ENCODE measurements at places on chromosomes 11 and 22. TPM values are rescaled to one million over a fixed set of nuclear protein-coding genes. Genes with fewer than 3 reads are reported as not detected.

DNA sequence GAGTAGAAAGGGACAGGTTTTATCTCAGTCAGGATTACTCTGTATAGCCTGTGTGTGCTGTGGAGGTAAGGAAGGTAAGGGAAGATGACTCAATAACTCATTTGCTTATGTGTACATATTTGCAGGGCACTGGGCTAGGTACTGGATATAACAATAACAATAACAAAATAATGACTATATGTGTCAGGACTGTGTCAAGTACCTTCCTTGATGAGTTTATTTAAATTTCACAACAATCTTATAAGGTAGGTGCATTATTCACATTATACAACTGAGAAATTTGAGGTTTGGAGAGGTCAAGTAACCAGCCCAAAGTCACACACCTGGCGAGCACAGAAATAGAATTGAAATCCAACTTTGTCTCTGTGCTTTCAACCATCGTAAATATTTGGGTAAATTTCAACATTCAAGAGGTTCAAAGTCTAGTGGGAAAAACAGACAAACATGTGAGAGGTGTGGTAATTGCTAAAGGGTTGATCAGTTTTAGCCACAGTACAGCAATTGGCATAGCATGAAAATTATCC, 131.8 kb downstream of the APIP start:
- H3K4me1 ChIP-seq: no peaks in the 10 kb centered on the region
- no peak overlapping the region for H3K4me3 ChIP-seq

GRCh38 chr22:47615051-47615450, 852.6 kb downstream of the TBC1D22A start:
- H3K36me3 ChIP-seq: no peaks in the 10 kb centered on the region
- no peak for DNase-seq
- H3K4me3 ChIP-seq: no peak overlapping the region
- no peak overlapping the region for H3K27ac ChIP-seq

- H3K4me3 ChIP-seq: no peak overlapping the region
- H3K4me1 ChIP-seq: no peaks in the 10 kb centered on the region
- no peak overlapping the region for H3K27ac ChIP-seq
- peaks cover 29% of the 10 kb centered on the region for H3K36me3 ChIP-seq
Measured at GRCh38 chr11:4134806-4135205, 40.2 kb downstream of the RRM1 start.

DNA sequence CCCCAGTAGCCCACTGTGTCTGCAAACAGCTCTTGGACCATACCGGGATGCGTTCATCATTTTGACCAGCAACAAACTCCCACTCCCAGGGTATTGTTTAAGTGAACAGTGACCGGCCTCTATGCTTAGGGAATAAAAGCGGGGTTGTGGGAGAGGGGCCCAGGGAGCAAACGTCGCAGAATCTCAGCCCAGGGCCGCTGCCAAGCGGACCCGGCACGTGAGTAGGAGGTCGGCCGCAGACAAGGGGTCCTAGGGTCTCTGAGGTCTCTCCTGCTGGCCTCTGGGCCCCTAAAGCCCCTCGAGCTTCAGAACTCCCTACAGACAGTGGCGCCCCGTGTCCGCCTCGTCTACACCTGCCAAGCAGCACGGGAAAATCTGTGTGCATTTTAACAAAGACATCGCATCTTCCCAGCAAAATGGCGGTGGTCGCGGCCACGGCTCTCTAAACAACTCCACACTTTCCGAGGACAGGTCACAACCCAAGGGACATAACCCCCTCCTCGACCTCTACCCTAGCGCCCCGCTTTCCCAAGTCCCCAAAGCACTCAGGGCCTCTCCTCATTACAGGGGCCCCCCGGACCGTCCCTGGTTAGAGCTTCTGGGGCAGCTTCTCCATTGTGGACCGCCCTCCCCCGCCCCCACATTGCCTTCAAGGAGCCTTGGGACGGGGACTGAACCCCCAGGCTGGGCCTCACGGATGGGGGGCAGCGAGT, 3.9 kb upstream of the GCAT start:
- H3K36me3 ChIP-seq: no peaks in the 10 kb centered on the region
- peaks cover 31% of the 10 kb centered on the region for H3K4me1 ChIP-seq
- peak; percentile 58 for DNase-seq
- H3K27me3 ChIP-seq: peaks cover 52% of the 10 kb centered on the region
- H3K27ac ChIP-seq: no peak overlapping the region
- H3K4me3 ChIP-seq: peak overlapping the region; percentile 81

DNA sequence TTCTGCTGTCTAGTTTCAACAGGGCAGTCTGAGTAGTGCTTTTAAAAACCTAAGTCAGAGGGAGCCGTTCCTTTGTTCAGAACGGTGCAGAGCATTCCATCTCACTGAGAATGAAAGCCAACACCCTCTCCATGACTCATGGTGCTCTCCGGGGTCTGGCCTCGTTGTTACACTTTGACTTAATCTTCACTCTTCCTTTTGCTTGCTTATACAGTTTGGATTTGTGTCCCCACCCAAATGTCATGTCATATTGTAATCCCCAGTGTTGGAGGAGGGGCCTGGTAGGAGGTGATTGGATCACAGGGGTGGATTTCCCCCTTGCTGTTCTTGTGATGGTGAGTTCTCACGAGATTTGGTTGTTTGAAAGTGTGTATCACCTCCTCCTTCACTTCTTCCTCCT, 292.2 kb downstream of the ST3GAL4 start:
- no peaks in the 10 kb centered on the region for H3K27me3 ChIP-seq
- peaks cover 10% of the 10 kb centered on the region for H3K4me1 ChIP-seq
- no peak overlapping the region for H3K27ac ChIP-seq

GRCh38 chr11:128790196-128790595, 76.9 kb downstream of the KCNJ1 start:
- no peak overlapping the region for H3K27ac ChIP-seq
- H3K36me3 ChIP-seq: no peaks in the 10 kb centered on the region
- H3K27me3 ChIP-seq: no peaks in the 10 kb centered on the region
- peaks cover 31% of the 10 kb centered on the region for H3K4me1 ChIP-seq
- peak; percentile 45 for DNase-seq
- no peak overlapping the region for H3K4me3 ChIP-seq

DNA sequence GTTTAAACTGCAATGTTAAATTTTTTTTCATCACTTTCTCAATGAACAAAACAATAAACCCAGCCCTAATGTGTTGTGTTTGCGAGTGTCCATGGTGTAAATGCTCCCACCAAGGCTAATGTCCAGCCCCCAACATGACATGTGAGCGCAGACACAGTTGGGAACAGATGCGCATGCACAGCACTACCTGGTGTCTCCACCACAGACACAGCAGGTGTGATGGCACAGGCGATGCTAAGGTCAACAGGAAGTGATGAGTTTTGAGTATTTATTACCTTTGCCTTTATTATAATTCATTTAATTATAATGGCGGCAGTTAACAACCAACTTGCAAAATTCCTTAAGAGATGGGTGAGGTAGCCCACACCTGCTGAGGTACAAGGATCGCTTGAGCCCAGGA, 42.9 kb downstream of the MICAL3 start:
- no peaks in the 10 kb centered on the region for H3K36me3 ChIP-seq
- H3K27ac ChIP-seq: no peak overlapping the region
- H3K4me1 ChIP-seq: peaks cover 13% of the 10 kb centered on the region
- H3K4me3 ChIP-seq: no peak overlapping the region
- no peak for DNase-seq
- H3K27me3 ChIP-seq: no peaks in the 10 kb centered on the region

DNA sequence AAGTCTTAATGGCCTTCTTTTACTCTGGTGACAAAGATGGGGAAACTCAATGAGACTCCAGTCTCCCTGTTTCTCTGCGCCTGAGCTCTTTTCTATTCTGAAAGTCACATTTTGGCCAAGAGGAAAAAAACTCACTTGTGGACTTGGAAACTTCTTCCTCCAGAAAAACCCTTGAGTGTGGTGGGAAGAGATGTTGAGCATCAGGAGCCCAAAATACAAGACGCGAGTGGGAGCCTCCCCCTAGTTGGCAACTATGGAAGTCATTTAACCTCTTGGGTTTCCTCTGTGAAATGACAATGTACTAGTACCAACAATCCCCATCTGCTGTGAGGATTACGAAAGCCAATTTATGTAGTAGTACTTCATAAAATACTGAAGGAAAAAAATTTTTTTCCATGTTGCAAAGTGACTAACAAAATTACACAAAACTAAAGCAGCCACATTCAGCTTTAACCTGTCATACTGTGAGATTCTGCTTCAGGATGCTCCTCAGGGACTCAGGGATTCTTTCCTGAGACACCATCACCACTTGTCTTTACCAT, 524 bp upstream of the SLC25A17 start:
- H3K27me3 ChIP-seq: no peaks in the 10 kb centered on the region
- peak overlapping the region; percentile 13 for H3K27ac ChIP-seq
- peak overlapping the region; percentile 73 for H3K4me3 ChIP-seq
- peaks cover 8% of the 10 kb centered on the region for H3K4me1 ChIP-seq

GRCh38 chr11:72613977-72614376, 60.2 kb downstream of the PDE2A start:
- H3K36me3 ChIP-seq: no peaks in the 10 kb centered on the region
- DNase-seq: no peak
- H3K4me3 ChIP-seq: no peak overlapping the region

- H3K27ac ChIP-seq: no peak overlapping the region
- no peaks in the 10 kb centered on the region for H3K36me3 ChIP-seq
- DNase-seq: no peak
- H3K4me1 ChIP-seq: no peaks in the 10 kb centered on the region
- no peak overlapping the region for H3K4me3 ChIP-seq
Measured at GRCh38 chr11:107179829-107180228, 161.6 kb upstream of the GUCY1A2 start.

DNA sequence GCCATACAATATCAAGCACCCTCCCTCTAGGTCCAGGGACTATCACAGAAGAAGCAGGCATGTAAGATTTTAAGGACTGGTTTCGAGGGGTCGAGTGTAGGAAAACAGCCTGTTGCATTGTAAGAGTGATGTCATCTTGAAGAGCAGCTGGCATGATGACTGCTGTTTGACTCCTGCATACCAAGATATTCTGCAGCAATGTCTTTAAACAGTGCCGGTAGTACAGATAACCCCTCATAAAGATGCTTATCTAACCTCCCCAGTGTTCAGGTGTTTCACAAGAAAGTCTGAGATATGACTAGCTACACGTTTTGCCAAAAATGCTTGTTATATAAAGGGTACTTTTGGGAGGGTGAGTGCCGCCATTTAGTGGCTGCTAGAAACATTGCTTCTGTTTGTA, 12.0 kb downstream of the FAM111A start:
- no peaks in the 10 kb centered on the region for H3K4me1 ChIP-seq
- no peaks in the 10 kb centered on the region for H3K27me3 ChIP-seq
- no peak for DNase-seq
- H3K36me3 ChIP-seq: peaks cover 6% of the 10 kb centered on the region
- no peak overlapping the region for H3K4me3 ChIP-seq

DNA sequence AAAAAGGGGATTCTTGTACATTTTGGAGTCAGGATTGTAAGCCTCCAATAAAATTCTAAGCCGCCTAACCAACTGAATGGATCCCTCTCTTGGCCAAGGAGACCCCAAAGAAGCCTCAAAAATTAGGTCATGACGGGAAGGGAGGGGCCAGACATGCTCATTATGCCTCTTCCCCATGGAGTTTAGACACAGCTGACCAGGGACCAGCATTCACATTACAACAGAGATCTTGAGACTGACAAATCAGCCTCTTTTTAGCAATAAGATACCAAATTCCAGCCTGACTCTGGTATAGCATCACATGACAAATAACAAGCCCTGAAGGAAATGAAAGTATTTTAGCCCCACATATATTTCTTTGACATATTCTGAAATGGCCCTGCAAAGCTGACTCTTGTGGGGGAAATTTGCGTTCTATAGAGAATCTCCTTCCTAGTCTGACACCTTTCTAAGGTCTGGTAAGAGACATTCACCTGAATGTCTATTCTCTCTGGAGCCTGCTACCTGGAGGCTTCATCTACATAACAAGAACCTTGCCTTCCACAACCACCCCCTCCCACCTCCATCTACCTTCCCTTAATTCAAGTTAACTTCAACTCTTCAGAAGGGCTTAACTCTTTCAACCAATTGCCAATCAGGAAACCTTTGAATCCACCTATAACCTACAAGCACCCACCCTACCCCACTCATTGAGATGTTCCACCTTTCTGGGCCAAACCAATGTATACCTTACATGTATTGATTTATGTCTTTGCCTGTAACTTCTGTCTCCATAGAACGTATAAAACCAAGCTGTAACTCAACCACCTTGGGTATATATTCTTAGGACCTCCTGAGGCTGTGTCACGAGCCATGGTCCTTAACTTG, 10.3 kb downstream of the GAL start:
- H3K36me3 ChIP-seq: no peaks in the 10 kb centered on the region
- no peak for DNase-seq
- peaks cover 6% of the 10 kb centered on the region for H3K4me1 ChIP-seq
- H3K27me3 ChIP-seq: peaks cover 5% of the 10 kb centered on the region
- H3K27ac ChIP-seq: no peak overlapping the region

GRCh38 chr11:69173925-69174581, 18.3 kb downstream of the SMIM38 start:
- no peaks in the 10 kb centered on the region for H3K27me3 ChIP-seq
- no peak for DNase-seq
- no peaks in the 10 kb centered on the region for H3K4me1 ChIP-seq
- no peaks in the 10 kb centered on the region for H3K36me3 ChIP-seq
- H3K4me3 ChIP-seq: no peak overlapping the region

- no peak overlapping the region for H3K4me3 ChIP-seq
- DNase-seq: no peak
- H3K4me1 ChIP-seq: peaks cover 4% of the 10 kb centered on the region
- H3K27me3 ChIP-seq: peaks cover 98% of the 10 kb centered on the region
Measured at GRCh38 chr11:95145430-95146060, 55.9 kb downstream of the ENDOD1 start.

DNA sequence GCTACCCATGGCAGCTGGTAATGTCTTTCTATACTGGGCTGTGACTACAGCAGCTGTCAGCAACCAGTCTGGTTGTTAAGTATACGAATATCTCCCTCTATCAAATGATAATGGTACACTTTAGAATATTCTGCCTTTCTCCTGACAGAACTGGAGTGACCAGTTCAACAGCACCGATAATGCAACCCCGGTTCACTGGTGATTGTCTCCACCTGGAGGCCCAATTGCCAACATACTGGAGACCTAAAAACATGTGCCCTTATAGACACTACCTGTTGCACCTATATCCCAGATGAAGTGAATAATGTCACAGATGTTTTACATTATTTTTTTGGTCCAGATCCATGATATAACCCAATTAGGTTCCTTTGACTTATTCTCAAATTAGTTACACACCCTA, 21.1 kb downstream of the OR5P2 start:
- no peak overlapping the region for H3K4me3 ChIP-seq
- H3K27me3 ChIP-seq: no peaks in the 10 kb centered on the region
- H3K27ac ChIP-seq: no peak overlapping the region
- no peaks in the 10 kb centered on the region for H3K4me1 ChIP-seq

GRCh38 chr11:30488304-30488998, 97.7 kb downstream of the MPPED2 start:
- no peak for DNase-seq
- H3K27me3 ChIP-seq: no peaks in the 10 kb centered on the region
- H3K4me3 ChIP-seq: no peak overlapping the region
- peaks cover 24% of the 10 kb centered on the region for H3K4me1 ChIP-seq
- H3K36me3 ChIP-seq: no peaks in the 10 kb centered on the region

GSTT2B gene
- 0.19 TPM for total RNA-seq

CRKL gene
- 91.0 TPM for total RNA-seq

IRAG1 gene
- 5.9 TPM for total RNA-seq

TEAD1 gene
- 93.8 TPM for total RNA-seq

RASL10A gene
- 0.09 TPM for total RNA-seq

JAM3 gene
- 68.1 TPM for total RNA-seq

ATG2A gene
- 4.4 TPM for total RNA-seq
